ENCODE measurements at places on chromosomes 11 and 22. TPM values are rescaled to one million over a fixed set of nuclear protein-coding genes. Genes with fewer than 3 reads are reported as not detected.

GRCh38 chr11:107898270-107898669, 30.0 kb upstream of the RAB39A start:
- DNase-seq: no peak
- H3K36me3 ChIP-seq: no peaks in the 10 kb centered on the region
- no peak overlapping the region for H3K4me3 ChIP-seq
- H3K27me3 ChIP-seq: no peaks in the 10 kb centered on the region

DNA sequence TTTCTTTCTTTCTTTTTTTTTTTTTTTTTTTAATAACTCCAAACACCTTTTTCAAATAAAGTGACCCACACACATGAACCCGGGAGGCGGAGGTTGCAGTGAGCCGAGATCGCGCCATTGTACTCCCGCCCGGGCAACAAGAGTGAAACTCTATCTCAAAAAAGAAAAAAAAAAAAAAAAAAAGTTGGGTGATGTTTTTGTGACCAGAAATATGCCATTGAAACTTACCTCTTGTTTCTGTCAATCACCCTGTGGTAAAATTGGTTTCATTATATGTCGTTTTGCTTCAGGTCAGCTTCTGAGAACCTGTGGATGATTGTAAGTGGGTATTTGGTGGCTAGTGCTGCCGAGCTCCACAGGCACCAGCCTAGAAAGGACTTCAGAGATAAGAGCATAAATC, 238.8 kb downstream of the TBC1D22A start:
- H3K4me3 ChIP-seq: no peak overlapping the region
- DNase-seq: no peak
- H3K27me3 ChIP-seq: no peaks in the 10 kb centered on the region
- no peaks in the 10 kb centered on the region for H3K36me3 ChIP-seq
- no peak overlapping the region for H3K27ac ChIP-seq

Gene CCDC85B
- total RNA-seq: 30.1 TPM

Gene MYBPC3
- 1.1 TPM for total RNA-seq

GRCh38 chr11:117909611-117910382, 19.4 kb downstream of the TMPRSS13 start:
- no peak for DNase-seq
- H3K27me3 ChIP-seq: no peaks in the 10 kb centered on the region
- H3K36me3 ChIP-seq: no peaks in the 10 kb centered on the region
- peaks cover 11% of the 10 kb centered on the region for H3K4me1 ChIP-seq

DNA sequence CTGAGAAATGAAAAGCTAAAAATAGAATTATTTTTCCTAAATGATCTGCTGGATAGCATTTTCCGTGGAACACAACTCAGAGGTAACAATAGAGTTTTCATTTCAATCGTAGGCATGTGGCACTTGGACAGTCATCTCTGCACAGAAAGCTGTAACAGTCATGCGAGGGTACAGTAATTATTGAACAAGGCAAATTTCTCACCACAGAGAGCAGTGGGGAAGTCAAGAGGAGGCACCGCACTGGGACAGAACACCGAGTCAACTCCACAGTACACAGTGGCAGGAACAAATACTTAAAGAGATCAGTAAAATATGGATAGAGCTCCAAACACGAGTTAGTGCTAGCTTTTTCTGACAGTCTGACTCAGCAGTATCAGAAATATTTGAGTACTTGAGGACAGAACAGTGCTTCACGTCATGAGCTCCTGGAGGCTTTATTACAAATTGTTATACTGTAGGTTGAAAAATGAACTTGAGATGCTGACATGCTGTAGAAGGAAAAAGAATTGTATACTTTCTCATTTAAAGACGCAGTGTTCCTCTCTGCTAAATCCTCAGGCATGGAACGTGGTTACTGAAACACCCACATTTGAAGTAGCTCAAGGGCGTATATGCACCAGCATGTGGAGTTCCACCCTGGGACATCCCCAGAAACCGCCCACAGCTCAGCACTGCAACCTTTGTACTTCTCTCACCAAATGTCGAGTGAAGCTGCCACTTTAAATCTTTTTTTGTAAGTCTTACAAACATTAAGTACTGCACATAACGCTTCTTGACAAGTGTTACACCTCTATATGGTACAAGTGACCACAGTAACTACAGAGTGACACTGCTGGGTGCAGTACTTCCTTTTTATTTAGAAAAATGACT, 27.4 kb upstream of the YPEL1 start:
- DNase-seq: no peak
- H3K36me3 ChIP-seq: peaks cover 87% of the 10 kb centered on the region
- H3K4me1 ChIP-seq: no peaks in the 10 kb centered on the region
- H3K4me3 ChIP-seq: no peak overlapping the region
- H3K27me3 ChIP-seq: no peaks in the 10 kb centered on the region
- peak overlapping the region; percentile 27 for H3K27ac ChIP-seq

Gene P4HA3
- total RNA-seq: not detected

Gene P2RY2
- total RNA-seq: 7.8 TPM

- peaks cover 34% of the 10 kb centered on the region for H3K36me3 ChIP-seq
- H3K27me3 ChIP-seq: no peaks in the 10 kb centered on the region
- H3K27ac ChIP-seq: no peak overlapping the region
- peaks cover 8% of the 10 kb centered on the region for H3K4me1 ChIP-seq
Measured at GRCh38 chr22:40325315-40325714, 21.0 kb upstream of the ADSL start.

GRCh38 chr11:1224491-1225385, 1.9 kb downstream of the MUC5B start:
- no peak overlapping the region for H3K27ac ChIP-seq
- peaks cover 18% of the 10 kb centered on the region for H3K27me3 ChIP-seq
- no peaks in the 10 kb centered on the region for H3K36me3 ChIP-seq
- H3K4me1 ChIP-seq: peaks cover under 1% of the 10 kb centered on the region
- peak; percentile 62 for DNase-seq

DNA sequence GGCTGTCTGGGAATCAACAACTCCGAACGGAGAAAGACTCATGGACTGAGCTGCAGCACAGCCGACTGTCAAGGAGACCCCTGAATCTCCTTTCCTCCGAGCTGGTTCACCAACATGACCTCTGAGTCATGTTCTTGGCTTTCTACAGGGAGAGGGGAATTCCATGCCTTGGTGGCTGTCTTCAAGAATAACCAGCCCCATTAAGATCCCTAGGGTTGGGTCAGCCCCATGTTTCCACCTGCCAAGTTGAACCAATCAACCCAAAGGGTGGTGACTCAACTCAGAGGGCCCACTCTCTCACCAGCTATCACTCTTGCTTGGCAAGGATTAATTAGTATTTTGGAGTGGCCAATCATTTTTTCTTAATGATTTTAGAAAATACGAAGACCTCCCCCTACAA, 28.3 kb upstream of the IGSF22 start:
- no peak overlapping the region for H3K27ac ChIP-seq
- DNase-seq: no peak
- no peaks in the 10 kb centered on the region for H3K36me3 ChIP-seq

- H3K4me3 ChIP-seq: no peak overlapping the region
- no peaks in the 10 kb centered on the region for H3K36me3 ChIP-seq
- H3K27me3 ChIP-seq: no peaks in the 10 kb centered on the region
- no peak for DNase-seq
Measured at GRCh38 chr11:11089805-11090204, 232.0 kb upstream of the ZBED5 start.

Gene CATSPER1
- total RNA-seq: 3.0 TPM

Gene SLC43A3
- 177 TPM for total RNA-seq

Gene LDLRAD3
- 12.1 TPM for total RNA-seq

Gene UBQLN3
- total RNA-seq: 0.98 TPM

DNA sequence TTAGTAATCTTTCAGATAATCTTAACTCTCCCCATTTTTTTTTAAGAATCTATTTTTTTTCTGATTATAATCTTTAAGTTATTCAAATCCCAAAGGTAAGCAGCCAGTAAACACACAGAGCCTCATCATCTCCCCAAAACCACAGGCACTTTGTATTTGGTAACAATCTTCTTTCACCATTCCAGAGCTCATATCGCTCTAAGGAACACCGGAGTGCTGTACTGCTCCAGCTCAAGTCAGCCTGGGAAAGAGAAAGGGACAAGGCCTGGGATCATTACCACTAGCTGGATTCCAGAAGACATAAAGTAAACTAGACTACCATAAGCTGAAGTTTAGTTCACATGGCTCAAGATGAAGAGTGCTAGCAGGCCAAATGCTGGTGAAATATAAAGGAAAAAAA, 73.0 kb upstream of the APOA1 start:
- no peak overlapping the region for H3K4me3 ChIP-seq
- DNase-seq: no peak
- no peak overlapping the region for H3K27ac ChIP-seq
- no peaks in the 10 kb centered on the region for H3K36me3 ChIP-seq
- H3K27me3 ChIP-seq: no peaks in the 10 kb centered on the region

- H3K36me3 ChIP-seq: no peaks in the 10 kb centered on the region
- H3K27me3 ChIP-seq: no peaks in the 10 kb centered on the region
- H3K27ac ChIP-seq: no peak overlapping the region
- no peak overlapping the region for H3K4me3 ChIP-seq
Measured at GRCh38 chr22:40345271-40345670, 1.0 kb upstream of the ADSL start.

Gene TMEM191B
- total RNA-seq: 8.4 TPM

Gene CD3E
- total RNA-seq: 13.6 TPM

DNA sequence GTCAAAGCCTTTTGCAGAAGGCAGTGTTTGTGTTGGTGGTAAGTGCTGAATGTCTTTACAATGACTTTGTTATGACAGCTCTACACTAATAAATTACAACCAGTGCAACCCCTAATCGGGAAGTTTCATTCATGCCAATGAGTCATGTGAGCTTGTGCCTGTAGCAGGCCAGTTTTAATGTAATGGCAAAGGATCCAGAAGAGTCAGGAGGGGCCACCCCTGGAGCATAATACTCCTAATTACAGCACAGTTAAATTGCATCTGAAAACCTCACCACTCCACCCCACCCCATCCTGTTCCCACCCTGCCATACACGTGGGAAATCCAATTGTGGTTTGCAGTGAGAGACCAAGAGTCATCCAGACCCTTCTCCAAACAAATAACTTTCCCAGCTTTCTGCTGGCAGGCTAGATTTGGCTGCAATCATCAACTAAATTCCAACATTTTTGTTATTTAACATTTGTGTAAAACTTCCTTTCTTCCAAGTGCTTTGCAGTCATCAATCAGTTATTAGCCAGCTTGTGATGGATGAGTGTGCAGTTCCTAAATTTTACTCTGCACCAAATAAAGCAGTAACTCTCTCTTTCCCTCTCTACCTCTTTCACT, 277.3 kb upstream of the FAT3 start:
- no peak for DNase-seq
- no peaks in the 10 kb centered on the region for H3K36me3 ChIP-seq
- no peak overlapping the region for H3K4me3 ChIP-seq
- no peak overlapping the region for H3K27ac ChIP-seq

- H3K4me3 ChIP-seq: no peak overlapping the region
- H3K36me3 ChIP-seq: no peaks in the 10 kb centered on the region
- H3K27ac ChIP-seq: no peak overlapping the region
- peaks cover 16% of the 10 kb centered on the region for H3K4me1 ChIP-seq
- no peaks in the 10 kb centered on the region for H3K27me3 ChIP-seq
- DNase-seq: no peak
Measured at GRCh38 chr11:7250166-7250565, 1.5 kb upstream of the SYT9 start.

Gene MS4A3
- not detected for total RNA-seq

DNA sequence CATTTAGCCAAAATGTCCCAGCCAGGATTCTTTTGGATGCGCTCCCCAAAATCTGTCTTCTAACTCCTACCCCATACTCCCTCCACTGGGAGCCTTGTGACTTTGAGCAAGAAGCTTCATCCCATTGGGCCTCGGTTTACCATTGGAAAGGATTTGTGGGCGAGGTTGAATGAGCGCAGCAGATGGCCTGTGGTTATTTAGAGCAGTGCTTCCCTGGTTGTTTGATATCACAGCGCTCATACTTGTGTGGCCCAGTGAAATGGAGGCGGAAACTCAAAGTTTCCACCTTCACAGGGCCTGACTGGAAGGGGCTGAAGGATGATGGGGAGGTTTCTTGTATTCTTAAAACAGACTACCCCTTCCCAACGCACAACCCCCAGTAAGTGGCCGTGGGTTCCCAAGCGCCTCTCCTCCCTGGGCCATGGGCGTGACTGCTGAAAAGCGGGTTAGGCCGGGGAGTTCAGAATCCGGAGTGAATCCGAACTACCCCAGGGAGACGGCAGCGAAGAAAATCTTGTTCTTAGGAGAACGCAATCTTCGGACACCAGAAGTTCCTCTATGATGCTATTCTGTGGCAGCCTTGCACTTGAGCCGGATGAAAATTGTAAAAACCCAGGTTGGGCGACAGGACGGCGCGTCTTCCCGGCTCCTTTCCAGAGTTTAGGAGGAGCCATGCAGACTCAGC, 1.2 kb upstream of the ATF4 start:
- no peaks in the 10 kb centered on the region for H3K27me3 ChIP-seq
- H3K4me3 ChIP-seq: peak overlapping the region; percentile 98
- DNase-seq: no peak
- H3K4me1 ChIP-seq: peaks cover 36% of the 10 kb centered on the region
- peak overlapping the region; percentile 100 for H3K27ac ChIP-seq

- H3K4me3 ChIP-seq: peak overlapping the region; percentile 93
- H3K27me3 ChIP-seq: no peaks in the 10 kb centered on the region
- H3K27ac ChIP-seq: peak overlapping the region; percentile 84
- DNase-seq: no peak
Measured at GRCh38 chr22:43955883-43956782, 891 bp downstream of the SAMM50 start.

Gene SNRPD3
- 70.3 TPM for total RNA-seq

GRCh38 chr22:31193092-31193491, 19.0 kb upstream of the LIMK2 start:
- H3K4me1 ChIP-seq: no peaks in the 10 kb centered on the region
- no peak for DNase-seq
- H3K27ac ChIP-seq: no peak overlapping the region
- peaks cover 13% of the 10 kb centered on the region for H3K36me3 ChIP-seq
- H3K27me3 ChIP-seq: no peaks in the 10 kb centered on the region

DNA sequence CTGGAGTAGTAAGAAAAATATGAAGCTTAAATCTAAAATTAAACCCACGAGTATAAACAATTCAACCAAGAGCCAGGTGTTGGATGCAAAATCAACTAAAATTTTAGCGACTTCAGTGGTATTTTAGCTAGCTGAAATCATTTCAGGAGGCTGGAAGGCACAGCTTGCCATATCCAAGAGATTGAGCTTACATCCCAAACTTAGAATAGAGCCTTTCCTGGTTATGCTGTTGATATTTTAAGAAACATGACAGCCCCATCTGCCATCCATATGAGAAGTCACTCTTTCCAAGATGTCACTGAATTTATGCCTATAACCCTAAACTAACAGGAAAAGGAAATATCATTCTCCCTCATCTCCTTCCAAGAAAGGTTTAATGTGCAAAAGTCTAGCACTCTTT, 334.0 kb downstream of the KCNA4 start:
- H3K4me1 ChIP-seq: no peaks in the 10 kb centered on the region
- H3K27ac ChIP-seq: no peak overlapping the region
- DNase-seq: no peak
- no peak overlapping the region for H3K4me3 ChIP-seq

- no peak overlapping the region for H3K4me3 ChIP-seq
- H3K27ac ChIP-seq: no peak overlapping the region
- H3K4me1 ChIP-seq: no peaks in the 10 kb centered on the region
- peak; percentile 76 for DNase-seq
Measured at GRCh38 chr11:104564921-104565582, 333.2 kb downstream of the CASP12 start.

Gene HEPN1
- not detected for total RNA-seq

Gene IGLL1
- not detected for total RNA-seq

Gene SLC22A6
- total RNA-seq: not detected

GRCh38 chr11:122179961-122180834, 64.2 kb upstream of the BLID start:
- H3K27me3 ChIP-seq: no peaks in the 10 kb centered on the region
- no peaks in the 10 kb centered on the region for H3K36me3 ChIP-seq
- no peaks in the 10 kb centered on the region for H3K4me1 ChIP-seq
- no peak for DNase-seq

Gene EP300
- 66.3 TPM for total RNA-seq

Gene MRGPRF
- 5.5 TPM for total RNA-seq

Gene FOLR1
- 132 TPM for total RNA-seq
